Sigmoid colon (tissue), 7 donors: ENCODE measurements at places on chromosomes 2 and 18. TPM values are rescaled to one million over a fixed set of nuclear protein-coding genes. Genes with fewer than 3 reads are reported as not detected.

- H3K27me3 ChIP-seq, result no peaks in the 10 kb centered on the region
- H3K4me1 ChIP-seq, result no peaks in the 10 kb centered on the region
- H3K27ac ChIP-seq, result no peak overlapping the region
- H3K4me3 ChIP-seq, result no peak overlapping the region
These were observed 91.2 kb downstream of the KCNS3 start for GRCh38 chr2:17969661-17970060.

DNA sequence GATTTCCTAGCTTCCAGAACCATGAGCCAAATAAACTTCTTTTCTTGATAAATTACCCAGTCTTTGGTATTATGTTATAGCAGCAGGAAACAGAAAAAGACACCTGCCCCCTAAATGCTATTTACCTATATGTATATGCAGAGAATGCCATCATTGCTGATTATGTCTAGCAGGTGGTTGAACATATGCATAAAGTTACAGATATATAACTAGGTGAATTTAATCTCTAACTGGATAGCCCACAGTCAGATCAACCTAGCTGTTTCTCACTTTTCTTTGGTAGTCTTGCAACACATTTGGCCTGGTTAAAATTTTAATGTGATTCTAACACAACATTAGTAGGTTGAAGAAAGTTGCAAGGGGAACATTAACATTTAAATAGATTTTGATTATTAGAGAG, 7.1 kb upstream of the CERS6 start:
- DNase-seq, result no peak
- H3K27ac ChIP-seq, result no peak overlapping the region
- no peak overlapping the region for H3K4me3 ChIP-seq
- H3K4me1 ChIP-seq, result no peaks in the 10 kb centered on the region
- no peaks in the 10 kb centered on the region for H3K36me3 ChIP-seq

DNA sequence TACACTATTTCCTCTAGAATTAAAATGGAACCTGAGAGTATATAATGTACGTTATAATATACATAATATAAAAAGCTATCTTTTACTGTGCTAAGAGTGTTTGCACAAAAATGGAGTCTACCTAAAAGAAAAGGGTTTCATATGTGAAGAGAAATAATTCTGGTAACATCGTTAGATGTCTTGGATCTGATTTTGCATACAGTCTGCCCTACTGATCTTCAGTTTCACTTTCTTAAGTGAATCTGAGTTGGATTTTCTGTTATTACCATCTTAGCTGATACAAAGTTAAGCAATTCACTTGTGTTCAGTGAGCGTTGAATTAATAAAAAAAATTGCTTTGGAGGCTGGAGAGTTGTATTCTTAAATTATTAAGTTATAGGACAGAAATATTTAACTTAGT, 502.1 kb upstream of the TMEFF2 start:
- no peak for DNase-seq
- no peaks in the 10 kb centered on the region for H3K27me3 ChIP-seq
- no peaks in the 10 kb centered on the region for H3K36me3 ChIP-seq
- H3K27ac ChIP-seq, result no peak overlapping the region

DNA sequence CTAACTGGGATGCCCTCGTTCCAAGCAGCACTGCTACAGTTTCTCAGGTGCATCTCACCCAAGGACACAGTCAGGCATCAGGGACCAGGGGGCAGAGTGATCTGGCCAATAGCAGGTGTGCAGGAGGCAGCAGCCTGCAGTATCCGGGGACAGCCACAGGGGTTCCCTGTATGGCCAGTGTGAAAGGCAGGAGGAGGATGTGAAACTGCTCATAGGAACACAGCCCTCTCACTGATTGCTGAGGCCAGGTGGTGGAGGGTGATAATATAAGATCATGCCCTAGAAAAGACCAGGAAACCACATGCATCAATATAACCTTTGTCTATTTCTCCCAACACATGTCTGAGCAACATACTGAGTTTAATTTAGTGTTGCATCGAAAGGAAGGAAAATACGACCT, 112.7 kb upstream of the TACR1 start:
- H3K27ac ChIP-seq, result no peak overlapping the region
- no peaks in the 10 kb centered on the region for H3K36me3 ChIP-seq
- no peaks in the 10 kb centered on the region for H3K27me3 ChIP-seq
- DNase-seq, result no peak
- no peak overlapping the region for H3K4me3 ChIP-seq
- H3K4me1 ChIP-seq, result no peaks in the 10 kb centered on the region

DNA sequence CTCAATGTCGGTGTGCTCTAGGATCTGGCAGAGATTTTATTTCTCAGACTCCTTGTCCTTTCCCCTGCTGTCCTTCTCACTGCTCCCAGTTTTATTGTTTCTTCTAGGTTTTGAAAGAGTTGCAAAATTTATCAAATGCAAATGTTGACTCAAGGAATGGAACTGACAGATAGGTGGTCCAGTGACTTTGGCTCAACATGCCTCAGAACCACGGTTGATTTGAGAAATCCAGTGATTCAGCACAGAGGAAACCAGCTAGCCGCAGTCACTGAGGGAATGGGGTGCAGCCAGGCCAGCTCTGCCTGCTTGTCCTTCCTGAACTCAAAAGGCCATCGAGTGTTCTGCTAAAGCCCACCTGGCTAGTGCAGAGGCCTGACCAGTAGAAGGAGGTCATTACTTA, 125.7 kb upstream of the LYPD6 start:
- H3K4me1 ChIP-seq, result no peaks in the 10 kb centered on the region
- no peaks in the 10 kb centered on the region for H3K27me3 ChIP-seq
- H3K4me3 ChIP-seq, result no peak overlapping the region

GRCh38 chr2:168127371-168127770, 120.0 kb downstream of the STK39 start:
- H3K27ac ChIP-seq, result no peak overlapping the region
- DNase-seq, result no peak
- H3K4me1 ChIP-seq, result peaks cover 7% of the 10 kb centered on the region
- no peak overlapping the region for H3K4me3 ChIP-seq
- H3K36me3 ChIP-seq, result no peaks in the 10 kb centered on the region

DNA sequence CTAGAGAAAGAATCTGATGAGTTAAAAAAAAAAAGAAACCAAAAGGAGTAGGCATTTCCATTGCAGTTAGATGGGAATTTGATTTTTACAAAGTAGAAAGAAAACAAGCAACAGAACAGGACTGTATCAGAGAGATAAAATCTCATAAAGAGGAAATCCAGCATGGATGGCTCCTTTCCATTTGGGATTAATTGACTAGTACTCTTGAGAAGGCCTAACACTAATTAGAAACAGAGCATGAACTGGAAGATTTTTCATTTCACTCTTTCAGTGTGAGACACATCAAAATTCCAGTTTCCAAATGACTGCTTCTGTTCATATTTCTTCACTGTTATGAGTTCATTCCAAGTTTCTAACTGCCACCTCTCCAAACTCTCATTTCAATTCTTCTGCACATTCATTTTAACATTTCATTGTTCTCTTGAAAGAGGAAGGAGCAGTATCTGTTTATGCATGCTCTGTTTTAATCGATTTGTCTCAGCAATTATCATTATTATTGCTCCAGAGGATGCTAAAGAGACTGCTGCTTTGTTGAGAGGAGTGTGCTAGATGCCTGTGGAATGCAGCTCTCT, 108.8 kb upstream of the PIEZO2 start:
- no peaks in the 10 kb centered on the region for H3K27me3 ChIP-seq
- H3K4me3 ChIP-seq, result no peak overlapping the region
- no peaks in the 10 kb centered on the region for H3K4me1 ChIP-seq
- H3K27ac ChIP-seq, result no peak overlapping the region
- no peak for DNase-seq

- H3K36me3 ChIP-seq, result no peaks in the 10 kb centered on the region
- no peak overlapping the region for H3K27ac ChIP-seq
- no peak for DNase-seq
- peaks cover 14% of the 10 kb centered on the region for H3K4me1 ChIP-seq
- no peak overlapping the region for H3K4me3 ChIP-seq
These were observed 50.7 kb downstream of the MGAT5 start for GRCh38 chr2:134304394-134305108.

DNA sequence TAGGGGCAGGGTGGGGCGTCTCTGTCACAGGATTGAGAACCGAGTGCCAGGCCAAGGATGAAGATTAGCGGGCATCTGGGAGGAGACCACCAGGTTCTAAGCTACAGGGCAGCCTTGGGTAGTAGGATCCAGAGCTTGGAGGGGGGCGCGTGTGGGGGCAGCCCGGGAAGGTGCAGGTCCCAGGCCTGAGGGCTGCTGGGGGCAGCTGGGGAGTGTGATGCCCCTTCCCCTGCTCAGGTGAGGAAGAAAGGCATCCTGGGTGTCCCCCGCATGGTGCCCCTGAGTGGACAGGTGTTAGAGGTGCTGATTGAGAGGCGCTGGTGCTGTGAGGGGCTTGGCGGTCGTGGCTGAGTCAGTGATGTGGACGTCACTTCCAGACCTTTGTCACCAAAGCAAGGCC, 33.9 kb upstream of the MBP start:
- no peak overlapping the region for H3K27ac ChIP-seq
- H3K4me1 ChIP-seq, result no peaks in the 10 kb centered on the region
- H3K4me3 ChIP-seq, result no peak overlapping the region

DNA sequence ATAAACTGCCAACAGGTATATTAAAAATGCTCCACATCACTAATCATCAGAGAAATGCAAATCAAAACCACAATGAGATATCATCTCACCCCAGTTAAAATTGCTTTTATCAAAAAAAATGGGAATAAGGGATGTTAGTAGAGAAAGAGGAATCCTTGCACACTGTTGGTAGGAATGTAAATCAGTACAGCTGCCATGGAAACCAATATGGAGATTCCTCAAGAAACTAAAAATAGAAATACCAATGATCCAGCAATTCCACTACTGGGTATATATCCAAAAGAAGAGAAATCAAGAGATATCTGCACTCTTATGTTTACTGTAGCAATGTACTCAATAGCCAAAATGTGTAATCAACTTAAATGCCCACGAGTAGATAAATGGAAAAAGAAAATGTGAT, 40.6 kb downstream of the ZRANB3 start:
- no peaks in the 10 kb centered on the region for H3K27me3 ChIP-seq
- no peak overlapping the region for H3K4me3 ChIP-seq

GRCh38 chr18:67358947-67359346, 157.6 kb downstream of the DSEL start:
- no peak overlapping the region for H3K27ac ChIP-seq
- no peak for DNase-seq
- no peaks in the 10 kb centered on the region for H3K27me3 ChIP-seq
- H3K4me1 ChIP-seq, result peaks cover 8% of the 10 kb centered on the region
- no peak overlapping the region for H3K4me3 ChIP-seq
- H3K36me3 ChIP-seq, result no peaks in the 10 kb centered on the region

DNA sequence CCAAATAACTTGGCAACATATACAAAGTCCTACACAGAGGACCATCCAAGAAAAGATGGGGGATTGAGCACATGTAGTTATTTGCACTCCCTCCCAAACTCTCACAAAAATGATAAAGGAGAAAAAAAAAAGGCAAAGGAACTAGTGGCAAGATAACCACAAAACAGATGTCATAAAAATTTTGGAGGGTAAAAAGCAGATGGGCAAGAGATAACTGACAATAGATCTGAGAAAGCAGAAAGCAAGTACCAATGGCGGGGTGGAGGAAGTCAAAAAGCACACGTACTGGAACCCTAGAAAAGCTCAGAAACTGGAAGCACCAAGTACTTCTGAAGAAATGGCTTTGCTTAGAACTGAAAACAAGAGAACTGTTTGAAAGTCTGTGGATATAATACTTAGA, 82.0 kb downstream of the WDPCP start:
- no peak overlapping the region for H3K27ac ChIP-seq
- no peaks in the 10 kb centered on the region for H3K4me1 ChIP-seq
- H3K36me3 ChIP-seq, result no peaks in the 10 kb centered on the region
- H3K27me3 ChIP-seq, result no peaks in the 10 kb centered on the region

- H3K27ac ChIP-seq, result peak overlapping the region; percentile 39
- H3K4me3 ChIP-seq, result no peak overlapping the region
- DNase-seq, result no peak
- no peaks in the 10 kb centered on the region for H3K4me1 ChIP-seq
- H3K36me3 ChIP-seq, result no peaks in the 10 kb centered on the region
- H3K27me3 ChIP-seq, result no peaks in the 10 kb centered on the region
These were observed 180.2 kb downstream of the THADA start for GRCh38 chr2:43415592-43415991.

DNA sequence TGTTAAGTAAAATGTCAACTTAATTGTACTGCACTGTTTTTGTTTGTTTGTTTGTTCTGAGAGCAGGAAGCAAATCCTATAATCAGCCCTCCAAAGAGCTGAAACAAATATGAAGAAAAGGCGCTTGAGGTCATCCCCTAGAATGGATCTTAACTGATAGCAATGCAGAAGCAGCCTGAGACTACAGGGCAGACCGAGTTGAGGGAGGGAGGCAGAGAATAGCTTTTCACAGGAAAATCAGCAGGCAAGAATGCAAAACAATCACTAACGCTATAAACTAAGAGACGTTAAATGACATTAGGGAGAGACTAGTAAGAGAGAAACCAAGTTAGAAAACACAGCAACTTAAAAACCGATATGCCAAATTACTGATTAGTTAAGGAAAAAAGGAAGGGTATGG, 37.2 kb downstream of the GALNT1 start:
- no peak overlapping the region for H3K27ac ChIP-seq
- H3K27me3 ChIP-seq, result no peaks in the 10 kb centered on the region
- H3K4me1 ChIP-seq, result peaks cover 49% of the 10 kb centered on the region
- H3K4me3 ChIP-seq, result no peak overlapping the region
- no peak for DNase-seq

GRCh38 chr2:102141970-102142828, at the start of gene IL1R1:
TSS of gene IL1R1 (plus strand) at chr2:102142746. CDS start at chr2:102157725, 14,979 bp downstream.
- no peaks in the 10 kb centered on the region for H3K36me3 ChIP-seq
- H3K27ac ChIP-seq, result peak within 1 kb of the TSS; percentile 87
- peak within 1 kb of the TSS; percentile 59 for H3K4me3 ChIP-seq
- no peaks in the 10 kb centered on the region for H3K27me3 ChIP-seq

- no peak overlapping the region for H3K4me3 ChIP-seq
- no peak overlapping the region for H3K27ac ChIP-seq
- no peak for DNase-seq
- no peaks in the 10 kb centered on the region for H3K36me3 ChIP-seq
- H3K4me1 ChIP-seq, result no peaks in the 10 kb centered on the region
- no peaks in the 10 kb centered on the region for H3K27me3 ChIP-seq
These were observed 21.4 kb upstream of the CNOT11 start for GRCh38 chr2:101231240-101231639.

- H3K27ac ChIP-seq, result no peak overlapping the region
- no peaks in the 10 kb centered on the region for H3K4me1 ChIP-seq
- H3K4me3 ChIP-seq, result no peak overlapping the region
- DNase-seq, result peak; percentile 27
- no peaks in the 10 kb centered on the region for H3K36me3 ChIP-seq
These were observed 80.1 kb upstream of the ASAP2 start for GRCh38 chr2:9126540-9126939.

DNA sequence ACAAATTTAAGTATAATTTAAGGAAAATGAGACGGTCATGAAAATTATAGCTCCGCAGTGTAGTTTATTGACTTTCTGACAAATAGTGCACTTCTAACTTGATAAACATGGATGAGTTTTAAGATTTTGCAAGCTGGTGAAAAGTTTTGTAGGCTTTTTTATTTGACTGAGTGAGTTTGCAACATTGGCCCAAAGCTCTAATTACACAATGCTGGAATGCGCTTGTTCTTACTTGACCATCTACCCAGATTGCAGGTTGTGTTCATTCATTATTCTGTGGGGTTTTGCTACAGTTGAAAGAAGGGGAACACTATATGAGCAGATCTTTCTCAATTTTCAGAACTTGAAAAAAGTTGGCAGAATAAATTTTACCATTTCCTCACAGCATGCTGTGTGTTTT, 13.5 kb downstream of the SPOPL start:
- H3K27ac ChIP-seq, result no peak overlapping the region
- H3K36me3 ChIP-seq, result no peaks in the 10 kb centered on the region
- H3K27me3 ChIP-seq, result no peaks in the 10 kb centered on the region

Gene CBLN2
- 0.60 TPM for polyA plus RNA-seq

Gene TUBB6
- polyA plus RNA-seq, result 19.2 TPM

Gene CTAGE1
- not detected for polyA plus RNA-seq

Gene VIL1
- 170 TPM for polyA plus RNA-seq

Gene CD226
- under 0.01 TPM for polyA plus RNA-seq

Gene ESPNL
- not detected for polyA plus RNA-seq
